HepG2 (cell line): ENCODE measurements at places on chromosomes 11 and 22. TPM values are rescaled to one million over a fixed set of nuclear protein-coding genes. Genes with fewer than 3 reads are reported as not detected.

DNA sequence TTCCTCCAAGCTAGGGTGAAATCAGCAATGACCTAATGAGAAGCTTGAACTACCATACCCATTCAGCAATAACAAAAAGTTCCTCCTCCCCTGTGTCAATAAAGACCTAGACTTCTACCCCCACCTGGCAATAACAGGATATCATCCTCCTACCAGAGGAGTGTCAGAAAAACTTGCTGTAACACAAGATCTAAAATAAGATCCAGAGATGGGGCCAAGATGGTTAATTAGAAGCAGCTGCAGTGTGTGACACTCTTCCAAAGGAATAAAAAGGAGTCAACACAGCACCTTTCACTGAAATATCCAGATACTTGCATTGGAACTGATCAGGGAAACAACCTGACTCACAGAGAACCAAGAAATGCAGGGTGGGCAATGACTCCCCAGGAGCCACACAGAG, 84.4 kb upstream of the ARHGAP42 start:
- DNase-seq, result no peak
- H3K27ac ChIP-seq, result no peak overlapping the region
- no peaks in the 10 kb centered on the region for H3K27me3 ChIP-seq
- no peak overlapping the region for H3K4me3 ChIP-seq
- no peaks in the 10 kb centered on the region for H3K4me1 ChIP-seq

DNA sequence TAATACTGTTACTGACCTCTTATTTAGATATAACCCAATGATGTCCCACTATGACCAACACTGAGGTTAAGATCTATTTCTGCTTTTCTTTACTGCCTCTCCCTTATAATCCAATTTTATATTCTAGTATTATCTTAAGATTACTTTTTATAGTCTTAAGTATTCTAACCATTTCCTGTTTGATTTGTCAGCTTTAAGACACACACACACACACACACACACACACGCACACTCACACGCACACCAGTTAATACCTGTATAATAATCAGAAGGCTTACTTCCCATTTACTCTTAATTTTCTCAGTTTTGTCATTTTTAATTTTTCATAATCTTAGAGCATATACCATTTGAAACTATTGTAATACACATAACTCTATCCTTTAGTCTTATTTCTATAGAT, 226.0 kb upstream of the C11orf87 start:
- no peaks in the 10 kb centered on the region for H3K27me3 ChIP-seq
- H3K4me1 ChIP-seq, result no peaks in the 10 kb centered on the region
- H3K4me3 ChIP-seq, result no peak overlapping the region
- no peak overlapping the region for H3K27ac ChIP-seq
- DNase-seq, result no peak

DNA sequence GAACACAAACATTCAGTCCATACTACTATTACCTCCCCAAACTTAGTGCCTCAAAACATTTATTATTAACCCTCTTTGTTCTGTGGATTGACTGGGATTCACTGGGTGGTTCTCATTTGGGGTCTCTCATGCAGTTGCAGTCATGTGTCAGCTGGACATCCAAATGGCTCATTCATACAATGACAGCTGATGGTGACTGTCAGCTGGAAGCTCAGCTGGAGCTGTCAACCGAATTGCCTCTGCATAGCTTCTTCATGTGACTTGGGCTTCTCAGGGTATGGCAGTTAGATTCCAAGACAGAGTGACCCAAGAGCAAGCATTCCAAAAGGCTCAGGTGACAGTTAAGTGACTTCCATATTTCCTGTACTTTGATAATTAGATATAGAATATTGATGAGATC, 85.2 kb downstream of the CCDC34 start:
- no peak for DNase-seq
- no peak overlapping the region for H3K27ac ChIP-seq
- no peak overlapping the region for H3K4me3 ChIP-seq
- no peaks in the 10 kb centered on the region for H3K36me3 ChIP-seq
- H3K27me3 ChIP-seq, result no peaks in the 10 kb centered on the region
- H3K4me1 ChIP-seq, result peaks cover 54% of the 10 kb centered on the region

DNA sequence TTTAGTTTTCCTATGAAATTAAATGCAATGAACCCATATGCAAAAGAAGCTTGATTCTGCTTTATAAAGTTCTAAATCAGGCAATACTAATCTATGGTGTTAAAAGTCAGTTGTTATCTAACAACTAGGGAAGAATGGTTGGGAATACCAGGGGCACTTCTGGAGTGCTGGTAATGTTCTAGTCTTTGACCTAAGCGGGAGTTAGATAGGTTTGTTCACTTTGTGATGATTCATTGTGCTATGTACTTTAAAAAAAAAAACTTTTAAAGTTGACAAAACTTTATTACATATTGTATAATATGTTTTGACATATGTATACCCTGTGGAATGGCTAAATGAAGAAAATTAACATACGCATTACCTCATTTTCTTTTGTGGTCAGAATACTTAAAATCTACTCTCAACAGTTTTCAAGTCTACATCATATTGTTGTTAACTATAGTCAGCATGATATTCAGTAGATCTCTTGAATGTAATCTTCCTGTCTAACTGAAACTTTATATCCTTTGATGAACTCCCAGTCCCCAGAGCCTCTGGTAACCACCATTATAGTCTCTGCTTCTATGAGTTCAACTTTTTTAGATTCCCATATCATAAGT, 39.2 kb downstream of the BIRC2 start:
- no peak overlapping the region for H3K4me3 ChIP-seq
- DNase-seq, result no peak
- H3K4me1 ChIP-seq, result no peaks in the 10 kb centered on the region
- no peak overlapping the region for H3K27ac ChIP-seq
- H3K27me3 ChIP-seq, result no peaks in the 10 kb centered on the region

DNA sequence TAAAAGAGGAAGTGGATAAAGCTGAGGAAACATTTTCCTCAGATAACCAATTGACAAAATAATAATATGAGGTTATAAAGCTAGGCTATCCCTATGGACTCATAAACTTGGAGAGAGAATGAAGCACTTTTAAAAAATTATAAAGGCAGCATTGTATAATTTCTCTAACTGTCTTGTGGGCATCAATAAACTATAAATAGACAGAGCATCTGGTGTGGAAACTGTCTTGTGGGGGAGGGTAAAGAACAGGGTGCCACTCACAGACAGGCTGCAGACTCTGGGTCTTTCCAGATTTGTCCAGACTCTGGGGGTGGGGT, 333.5 kb downstream of the BUD13 start:
- no peak for DNase-seq
- no peaks in the 10 kb centered on the region; the same call in 1 of the 2 replicates for H3K4me1 ChIP-seq
- 0 out of 2 replicates have a peak, but pooled peaks cover 1% of the 10 kb centered on the region for H3K27me3 ChIP-seq
- H3K36me3 ChIP-seq, result no peaks in the 10 kb centered on the region

The CNTF gene
- 1.5 and 2.3 TPM in 2 replicates for total RNA-seq

DNA sequence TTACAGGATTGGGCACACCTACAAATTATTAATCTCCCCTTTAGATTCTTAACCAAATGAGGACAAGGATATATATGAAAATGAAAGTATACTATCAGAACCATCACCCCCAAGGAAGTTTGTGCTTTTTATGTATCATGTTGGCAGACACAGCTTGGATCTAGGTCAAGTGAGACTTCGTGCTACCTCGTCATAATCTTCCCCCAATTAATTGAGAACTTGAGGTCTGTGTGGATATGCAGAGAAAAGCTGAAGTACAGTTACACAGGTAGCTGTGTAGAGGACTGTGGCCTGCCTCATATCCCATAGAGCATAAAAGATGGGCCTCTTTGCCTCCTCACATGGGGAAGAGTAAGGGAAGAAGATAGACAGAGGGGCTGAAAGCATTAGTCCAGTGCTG, 45.6 kb downstream of the DNHD1 start:
- H3K27me3 ChIP-seq, result no peaks in the 10 kb centered on the region
- no peak for DNase-seq
- H3K4me1 ChIP-seq, result no peaks in the 10 kb centered on the region
- H3K4me3 ChIP-seq, result no peak overlapping the region

DNA sequence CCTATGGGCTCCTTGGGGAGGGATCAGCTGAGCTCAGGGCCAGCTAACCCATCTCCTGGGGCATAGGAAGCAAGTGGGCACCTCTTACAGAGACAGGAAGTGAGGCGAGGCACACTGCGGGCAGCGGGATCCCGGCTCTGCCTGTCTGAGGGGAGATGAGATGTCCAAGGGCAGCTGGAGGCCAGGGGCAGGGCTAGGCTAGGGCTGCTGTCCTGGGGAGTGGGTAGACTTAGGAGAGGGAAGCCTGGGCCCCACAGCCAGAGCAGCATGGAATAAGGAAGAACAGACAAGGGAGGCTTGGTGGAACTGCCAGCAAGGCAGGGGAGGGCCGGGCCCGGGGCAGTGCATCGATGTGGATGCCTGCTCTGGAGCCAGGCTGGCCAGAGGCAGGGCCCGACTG, 76.3 kb downstream of the MORC2 start:
- H3K4me3 ChIP-seq, result no peak overlapping the region
- DNase-seq, result no peak

GRCh38 chr11:98566978-98567377, 453.8 kb upstream of the CNTN5 start:
- H3K27ac ChIP-seq, result no peak overlapping the region
- H3K27me3 ChIP-seq, result no peaks in the 10 kb centered on the region
- DNase-seq, result no peak
- no peaks in the 10 kb centered on the region for H3K4me1 ChIP-seq
- H3K36me3 ChIP-seq, result no peaks in the 10 kb centered on the region

- peaks cover 9% of the 10 kb centered on the region; the same call in 1 of the 2 replicates for H3K27me3 ChIP-seq
- no peaks in the 10 kb centered on the region for H3K36me3 ChIP-seq
- H3K4me3 ChIP-seq, result no peak overlapping the region
- peaks cover 17% of the 10 kb centered on the region; the same call in 1 of the 2 replicates for H3K4me1 ChIP-seq
Observed at GRCh38 chr11:76215941-76216340, 9.6 kb upstream of the WNT11 start.

The TRABD gene
- total RNA-seq, result 16.2 and 21.5 TPM in 2 replicates

The BRSK2 gene
- total RNA-seq, result 0.84 and 1.1 TPM in 2 replicates

The GSTP1 gene
- not detected in 2 replicates for total RNA-seq

The MRGPRF gene
- total RNA-seq, result not detected in 2 replicates

DNA sequence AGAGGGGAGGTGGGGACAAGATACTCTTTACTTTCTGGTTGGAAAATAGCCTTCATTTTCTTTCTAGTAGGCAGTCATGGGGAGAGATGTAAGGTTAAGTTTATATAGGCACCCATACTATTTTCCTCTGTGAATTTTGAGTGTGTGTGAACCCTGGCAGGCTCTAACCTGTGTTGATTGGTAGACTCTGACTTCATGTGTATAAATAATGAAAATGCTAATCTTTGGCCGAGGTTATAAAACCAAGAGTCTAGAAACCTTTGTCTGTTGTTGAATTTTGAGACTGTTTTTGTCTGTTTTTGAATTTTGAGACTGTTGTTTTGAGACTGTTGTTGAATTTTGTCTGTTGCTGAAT, 14.0 kb downstream of the TRIM44 start:
- no peak overlapping the region for H3K4me3 ChIP-seq
- no peaks in the 10 kb centered on the region; the same call in none of the 2 replicates for H3K36me3 ChIP-seq
- no peak overlapping the region for H3K27ac ChIP-seq
- peaks cover 18% of the 10 kb centered on the region for H3K4me1 ChIP-seq
- DNase-seq, result no peak
- no peaks in the 10 kb centered on the region for H3K27me3 ChIP-seq

DNA sequence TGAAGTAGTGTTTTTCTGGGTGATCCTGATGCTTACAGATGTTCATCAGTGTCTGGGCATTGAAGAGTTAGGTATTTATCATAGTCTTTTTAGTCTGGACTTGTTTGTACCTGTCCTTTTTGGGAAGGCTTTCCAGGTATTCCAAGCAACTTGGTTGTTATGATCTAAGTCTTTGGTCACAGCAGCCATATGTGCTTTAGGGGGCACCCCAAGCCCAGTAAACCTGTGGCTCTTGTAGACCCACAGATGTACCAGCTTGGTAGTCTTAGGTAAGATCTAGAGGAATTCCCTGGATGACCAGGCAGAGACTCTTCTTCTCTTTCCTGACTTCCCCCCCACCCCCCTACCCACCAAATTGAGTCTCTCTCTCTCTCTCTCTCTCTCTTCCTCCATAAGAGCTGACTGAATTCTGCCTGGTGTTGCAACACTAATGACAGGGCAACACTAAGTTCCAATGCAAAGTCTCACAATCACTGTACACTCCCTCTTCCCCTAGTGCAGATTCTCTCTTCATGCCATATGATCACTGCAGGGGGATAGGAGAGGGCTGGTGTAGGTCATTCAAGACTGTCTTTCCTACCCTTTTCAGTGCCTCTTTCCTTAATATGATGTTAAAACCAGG, 24.5 kb upstream of the MMP8 start:
- no peaks in the 10 kb centered on the region for H3K4me1 ChIP-seq
- no peak overlapping the region for H3K4me3 ChIP-seq
- no peak overlapping the region for H3K27ac ChIP-seq
- no peaks in the 10 kb centered on the region; the same call in 1 of the 2 replicates for H3K27me3 ChIP-seq
- H3K36me3 ChIP-seq, result no peaks in the 10 kb centered on the region

- H3K36me3 ChIP-seq, result no peaks in the 10 kb centered on the region
- peaks cover 22% of the 10 kb centered on the region for H3K4me1 ChIP-seq
- no peak overlapping the region for H3K27ac ChIP-seq
- H3K4me3 ChIP-seq, result peak overlapping the region; percentile 49
- no peak for DNase-seq
Observed at GRCh38 chr11:2927851-2928604, 1.2 kb downstream of the PHLDA2 start.

- no peaks in the 10 kb centered on the region for H3K36me3 ChIP-seq
- no peak overlapping the region for H3K27ac ChIP-seq
- H3K4me3 ChIP-seq, result no peak overlapping the region
- H3K4me1 ChIP-seq, result peaks cover 9% of the 10 kb centered on the region; the same call in 1 of the 2 replicates
- H3K27me3 ChIP-seq, result no peaks in the 10 kb centered on the region
Observed at GRCh38 chr11:7892059-7892699, 38.9 kb downstream of the OR10A6 start.

GRCh38 chr11:104256525-104256924, 92.6 kb upstream of the PDGFD start:
- H3K27me3 ChIP-seq, result no peaks in the 10 kb centered on the region
- H3K36me3 ChIP-seq, result no peaks in the 10 kb centered on the region
- H3K27ac ChIP-seq, result no peak overlapping the region

GRCh38 chr11:44607987-44608386, 42.5 kb downstream of the CD82 start:
- H3K4me1 ChIP-seq, result no peaks in the 10 kb centered on the region
- H3K4me3 ChIP-seq, result no peak overlapping the region
- H3K36me3 ChIP-seq, result no peaks in the 10 kb centered on the region
- no peaks in the 10 kb centered on the region for H3K27me3 ChIP-seq
- no peak overlapping the region for H3K27ac ChIP-seq
- DNase-seq, result no peak

- H3K27ac ChIP-seq, result no peak overlapping the region
- no peak for DNase-seq
- H3K27me3 ChIP-seq, result peaks cover 1% of the 10 kb centered on the region
- H3K4me3 ChIP-seq, result no peak overlapping the region
- no peaks in the 10 kb centered on the region for H3K4me1 ChIP-seq
- no peaks in the 10 kb centered on the region for H3K36me3 ChIP-seq
Observed at GRCh38 chr11:83220260-83220659, 26.7 kb downstream of the ANKRD42 start.

The SCN3B gene
- 0.07 TPM in 1 of 2 replicates, not detected in the other for total RNA-seq

The FJX1 gene
- 0.44 and 0.82 TPM in 2 replicates for total RNA-seq
